ENCODE measurements at places on chromosomes 2 and 18. TPM values are rescaled to one million over a fixed set of nuclear protein-coding genes. Genes with fewer than 3 reads are reported as not detected.

GRCh38 chr2:66814916-66815315, 380.0 kb downstream of the MEIS1 start:
- DNase-seq: no peak

- no peak for DNase-seq
Observed at GRCh38 chr2:121521359-121521758, 9.3 kb upstream of the RNU4ATAC start.

DNA sequence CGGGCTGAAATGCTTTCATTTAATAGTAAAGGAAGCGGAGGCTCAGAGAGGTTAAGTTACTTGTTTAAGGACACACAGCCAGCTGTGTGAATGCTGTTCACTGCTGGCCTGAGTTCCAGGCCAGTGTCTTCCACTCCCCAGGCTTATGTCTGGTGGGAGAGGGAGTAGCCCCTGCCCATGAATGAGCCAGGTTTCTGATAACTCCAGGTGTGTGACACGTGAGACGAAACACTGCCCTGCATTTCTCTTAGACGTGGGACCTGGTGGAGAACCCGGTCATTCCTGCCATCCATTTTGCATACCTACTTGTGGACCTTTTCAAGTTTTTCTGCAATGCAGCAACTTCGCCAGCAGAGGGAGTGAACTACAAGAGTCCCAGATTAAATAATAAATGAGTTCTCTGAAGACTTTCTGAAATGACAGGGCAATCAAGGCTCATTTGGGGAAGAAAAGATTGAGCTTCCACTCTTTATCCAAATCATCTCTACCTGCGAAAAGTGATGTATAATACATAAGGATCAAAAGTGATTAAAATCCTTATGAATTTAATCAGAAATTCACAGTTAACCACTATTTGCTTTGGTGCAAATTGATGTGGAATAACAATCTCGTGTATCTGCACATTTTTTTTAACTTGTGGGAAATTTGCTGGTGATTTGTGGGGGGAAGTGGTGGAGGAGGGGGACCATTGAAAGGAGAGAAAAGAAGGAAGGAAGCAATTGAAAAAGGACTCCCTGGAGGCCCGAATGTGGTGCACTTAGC, 79.4 kb upstream of the ASB18 start:
- DNase-seq: peak; percentile 47

DNA sequence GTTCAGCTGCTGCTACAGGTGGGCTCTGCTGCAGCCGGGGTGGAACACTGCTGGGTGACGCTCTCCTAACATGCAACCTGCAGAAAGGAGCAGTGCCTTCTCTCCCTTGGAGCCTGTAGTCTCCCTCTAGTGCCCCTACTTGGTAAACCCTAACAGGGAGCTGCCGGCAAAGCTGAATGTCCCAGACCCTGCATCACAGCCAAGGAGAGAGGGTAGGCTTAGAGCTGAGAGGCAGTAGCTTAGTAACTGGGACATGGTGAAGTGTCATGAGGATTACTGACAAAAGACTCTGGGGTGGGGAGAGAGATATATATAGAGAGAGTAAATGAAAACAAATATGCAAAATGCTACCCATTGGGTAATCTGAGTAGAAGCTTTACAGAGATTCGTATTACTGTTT, 9.9 kb downstream of the NCAPH start:
- no peak for DNase-seq

GRCh38 chr2:133553251-133553650, 15.0 kb downstream of the NCKAP5 start:
- DNase-seq: no peak

GRCh38 chr2:178829981-178830380, 22.8 kb upstream of the TTN start:
- no peak for DNase-seq

DNA sequence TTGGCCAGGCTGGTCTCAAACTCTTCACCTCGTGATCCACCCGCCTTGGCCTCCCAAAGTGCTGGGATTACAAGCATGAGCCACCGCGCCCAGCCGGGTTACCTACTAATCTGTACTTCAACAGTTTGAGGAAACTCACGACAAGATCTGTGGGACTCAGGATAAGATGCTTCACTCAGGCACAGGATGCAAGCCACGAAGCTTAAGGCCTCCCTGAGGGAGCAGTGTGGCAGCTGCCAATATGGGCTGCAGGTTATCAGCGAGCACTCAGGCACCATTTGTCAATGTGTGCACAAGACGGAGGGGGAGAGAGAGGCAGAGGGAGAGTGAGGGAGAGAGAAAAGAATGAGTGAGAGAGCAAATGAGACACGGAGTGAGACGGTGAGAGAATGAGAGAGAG, 173.6 kb upstream of the RAB6C start:
- no peak for DNase-seq

GRCh38 chr18:3758531-3758930, 308.6 kb downstream of the TGIF1 start:
- no peak for DNase-seq

DNA sequence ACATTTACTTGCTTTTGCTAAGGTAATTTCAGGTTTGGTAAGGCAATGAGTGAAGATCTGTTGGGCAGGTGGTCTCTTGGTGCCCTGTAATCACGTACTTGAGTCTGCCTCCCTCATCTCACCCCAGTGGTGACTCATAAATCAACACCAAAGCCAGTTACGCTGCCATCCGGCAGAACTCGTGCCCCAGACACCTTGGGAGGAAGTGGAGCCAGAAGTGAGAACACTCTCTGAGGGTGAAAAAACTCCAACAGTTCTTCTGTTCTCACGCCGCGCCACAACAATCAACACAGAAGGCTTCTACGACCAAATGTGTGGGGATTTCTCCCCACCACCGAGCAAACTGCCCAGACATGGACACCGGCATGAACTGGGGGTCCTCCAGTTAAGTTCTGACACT, 206.2 kb downstream of the ARL4C start:
- peak; percentile 60 for DNase-seq

DNA sequence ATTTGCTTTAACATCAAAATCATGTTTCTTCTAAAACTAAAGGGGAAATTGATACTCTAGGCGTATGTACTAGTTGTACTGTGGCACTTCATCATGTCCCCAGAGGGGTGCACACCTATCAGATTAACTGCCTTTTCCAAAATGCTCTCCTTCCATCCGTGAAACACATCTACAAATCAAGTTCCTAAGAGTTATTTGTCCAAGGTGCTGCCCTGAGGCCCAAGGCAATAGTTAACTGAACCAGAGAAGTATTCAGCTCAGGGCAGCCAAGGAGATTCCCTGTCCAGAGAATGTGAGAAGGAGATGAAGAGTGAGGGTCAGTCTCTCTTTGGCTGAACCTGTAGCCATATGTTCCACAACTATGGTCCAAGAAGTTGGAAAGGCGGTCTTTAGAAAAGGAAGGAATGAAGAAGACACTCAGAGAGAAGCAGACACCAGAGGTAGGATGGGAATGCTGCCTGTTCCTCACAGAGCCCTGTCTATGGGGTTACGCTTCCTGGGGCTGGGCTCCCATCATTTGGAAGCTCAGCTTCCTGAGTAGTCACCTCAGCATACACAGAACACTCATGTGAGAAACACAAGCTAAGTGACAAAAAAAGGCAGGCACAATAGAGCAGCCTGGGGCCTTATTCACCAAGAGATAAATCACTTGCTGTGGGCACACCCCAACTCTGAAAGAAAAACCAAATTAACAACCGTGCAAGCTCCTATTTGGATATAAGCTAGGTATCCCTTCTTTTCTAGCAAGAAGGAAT, 55.6 kb downstream of the ANKRD44 start:
- no peak for DNase-seq

MC4R gene
- not detected for total RNA-seq

FN1 gene
- 200 TPM for total RNA-seq

Measured in transverse colon (tissue), 4 donors.